SW 1271 (cell line): ENCODE measurements at places on chromosomes 2 and 18.
A peak's percentile ranks its signal among the peaks of the same experiment; 100 is the strongest.

GRCh38 chr18:50651334-50651733, 91.4 kb downstream of the MAPK4 start:
- DNase-seq: no peak

GRCh38 chr2:129741623-129742022, 237.8 kb upstream of the RAB6C start:
- no peak for DNase-seq

DNA sequence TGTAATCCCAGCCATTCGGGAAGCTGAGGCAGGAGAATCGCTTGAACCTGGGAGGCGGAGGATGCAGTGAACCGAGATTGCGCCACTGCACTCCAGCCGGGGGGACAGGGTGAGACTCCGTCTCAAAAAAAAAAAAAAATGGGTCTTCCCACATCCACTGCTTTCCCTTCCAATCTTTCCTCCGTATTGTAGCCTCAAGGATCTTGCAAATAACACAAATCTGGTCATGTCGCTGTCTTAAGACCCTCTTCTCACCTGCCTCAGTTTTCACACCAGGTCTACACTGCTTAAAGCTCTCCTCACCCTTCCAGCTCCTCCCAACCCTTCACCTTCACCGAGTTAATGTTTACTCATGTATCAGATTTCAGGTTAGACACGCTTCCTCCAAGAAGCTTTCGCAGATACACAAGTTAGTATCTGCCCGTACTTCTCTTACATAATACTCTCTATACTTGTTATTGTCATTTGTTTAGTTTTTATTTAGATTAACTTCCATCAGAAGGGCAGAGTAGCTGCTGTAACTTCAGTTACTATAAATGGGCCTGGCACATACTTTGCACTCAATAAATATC, 1.5 kb downstream of the IER3IP1 start:
- DNase-seq: no peak

DNA sequence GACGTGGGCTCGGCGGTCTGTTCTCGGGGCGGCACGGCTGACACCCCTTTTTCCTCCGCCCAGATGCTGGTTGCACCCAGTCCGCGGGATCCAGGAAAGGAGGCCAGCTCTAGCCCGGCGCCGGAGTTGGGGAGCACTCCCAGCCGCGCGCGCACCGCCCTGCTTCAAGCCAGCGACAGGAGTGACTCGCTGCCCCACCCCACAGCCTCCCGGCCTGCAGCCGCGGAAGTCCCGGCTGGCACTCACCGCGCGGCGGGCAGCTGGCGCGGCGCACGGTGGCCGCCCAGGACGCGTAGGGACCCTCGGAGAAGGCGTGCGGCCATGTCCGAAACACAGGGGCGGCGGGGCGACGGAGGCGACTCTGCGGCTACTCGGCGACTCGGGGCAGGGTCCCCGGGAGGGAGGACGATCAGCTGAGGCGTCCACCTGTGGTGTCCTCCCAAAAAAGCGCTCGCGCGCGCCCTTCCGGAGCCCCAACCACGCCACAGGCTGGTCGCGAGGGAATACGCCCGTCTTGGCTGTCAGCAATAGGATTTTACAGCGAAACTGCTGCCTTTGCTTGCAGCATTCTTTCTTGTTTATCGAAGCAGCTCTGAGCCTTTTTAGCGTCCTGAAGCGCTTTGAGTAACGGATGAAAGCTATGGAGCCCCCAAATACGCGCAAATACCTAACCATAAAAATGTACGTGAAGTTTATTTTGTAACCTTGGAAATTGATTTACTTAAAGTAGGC, at the start of gene ACADL:
Gene ACADL (minus strand): TSS at position 507 of the 732 bp plus-strand sequence. CDS start 184 bp downstream, at position 323.
- no peak for DNase-seq

- peak; percentile 72 for DNase-seq
Observed at GRCh38 chr2:152542995-152543481, 174.2 kb downstream of the PRPF40A start.

DNA sequence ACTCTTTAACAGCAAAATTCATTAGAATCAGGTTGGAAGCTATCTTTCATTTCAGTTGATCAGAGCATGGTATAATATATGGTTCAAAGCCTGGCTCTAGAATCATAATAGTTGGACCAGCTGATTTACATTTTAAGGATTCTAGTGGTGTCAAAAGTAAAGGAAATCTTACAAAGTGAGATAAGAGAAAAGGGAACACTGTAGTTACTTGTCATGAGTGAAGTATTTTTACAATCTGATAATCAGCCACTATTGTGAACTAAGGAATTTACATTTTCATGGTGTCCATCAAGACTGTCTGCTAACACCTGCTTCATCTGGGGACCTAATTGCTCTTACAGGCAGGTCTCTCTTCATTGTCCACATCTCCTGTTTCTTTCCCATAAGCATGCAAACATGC, 161.1 kb downstream of the SLC39A10 start:
- DNase-seq: no peak

GRCh38 chr2:85355521-85355920, 952 bp downstream of the ELMOD3 start:
- DNase-seq: no peak

- peak; percentile 80 for DNase-seq
Observed at GRCh38 chr2:172103471-172104272, 972 bp upstream of the DLX2 start.

- peak; percentile 35 for DNase-seq
Observed at GRCh38 chr18:54828281-54828881, at the start of gene RAB27B. TSS of gene RAB27B (plus strand) at chr18:54828477. CDS start at chr18:54877586, 49,109 bp downstream.

DNA sequence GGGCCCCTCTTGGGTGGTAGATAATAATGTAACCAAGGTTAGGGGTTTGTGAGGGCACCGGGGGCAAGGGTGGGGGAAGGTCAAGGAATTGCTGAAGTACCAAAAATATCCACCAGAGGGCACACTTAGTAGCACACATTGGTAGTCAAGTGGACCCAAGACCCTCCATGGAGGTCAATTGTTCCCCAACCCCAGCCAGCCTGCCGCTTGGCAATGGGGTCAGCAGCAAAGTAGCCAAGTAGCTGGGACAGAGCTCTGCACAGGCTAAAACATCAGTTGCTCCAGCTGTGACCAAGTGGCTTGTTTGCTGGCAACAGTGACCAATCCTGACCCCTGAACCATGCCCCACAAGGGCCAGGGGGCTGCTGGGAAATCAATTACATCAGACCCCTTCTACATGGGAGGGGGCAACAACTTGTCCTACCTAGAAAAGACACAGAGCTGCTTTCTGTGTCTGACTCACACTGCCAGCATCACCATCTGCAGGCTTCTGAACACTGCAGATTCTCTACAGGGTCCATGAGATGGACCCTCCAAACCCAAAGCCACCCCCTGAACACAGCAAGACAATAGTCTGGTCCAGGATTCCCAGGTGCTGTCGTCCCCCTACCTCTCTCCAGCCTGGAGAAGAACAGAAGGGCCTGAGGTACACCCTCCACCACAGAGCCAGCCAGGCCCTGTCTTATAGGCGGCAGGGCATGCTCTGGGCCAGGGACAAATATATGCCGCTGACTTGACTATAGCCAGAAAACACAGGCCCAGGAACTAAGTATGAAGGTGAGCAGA, 76.0 kb downstream of the EMX1 start:
- DNase-seq: peak; percentile 7

GRCh38 chr2:10755621-10756020, 34.2 kb downstream of the ATP6V1C2 start:
- no peak for DNase-seq
